Stimulated activated CD8-positive, alpha-beta memory T cell treated with anti-CD3 and anti-CD28 coated beads, Interleukin-15, amount 100 ng/mL, for 4 hours (primary cell): ENCODE measurements at places on chromosomes 1 and 21.

GRCh38 chr1:55329091-55329490 is 113.9 kb upstream of the USP24 start:
- DNase-seq = no peak

DNA sequence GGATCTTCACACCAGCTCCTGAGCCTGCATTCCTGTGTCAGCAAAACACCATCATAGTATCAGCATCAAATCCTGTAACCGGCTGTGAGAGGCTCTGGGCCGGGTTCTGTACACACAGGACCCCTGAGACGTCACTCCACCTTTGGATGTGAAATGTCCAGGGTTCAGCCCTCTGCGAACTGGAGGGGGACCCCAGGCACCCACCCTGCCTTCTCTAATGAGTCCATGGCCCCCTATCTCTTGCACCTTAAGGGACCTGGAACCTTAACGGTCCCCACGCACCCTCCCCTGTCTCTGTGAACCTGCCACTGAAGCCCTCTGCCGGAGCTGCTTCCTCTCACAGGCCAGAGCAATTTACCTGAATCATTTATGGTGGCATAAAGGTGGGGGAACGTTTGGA is 257.8 kb downstream of the NPHP4 start:
- DNase-seq = no peak

- no peak for DNase-seq
Measured at GRCh38 chr1:33013791-33014190, 22.9 kb downstream of the AK2 start.

- no peak for DNase-seq
Measured at GRCh38 chr1:218553197-218553596, 208.1 kb downstream of the TGFB2 start.
